ENCODE measurements at places on chromosomes 16 and 17. TPM values are rescaled to one million over a fixed set of nuclear protein-coding genes. Genes with fewer than 3 reads are reported as not detected.

The ZFP3 gene
- total RNA-seq, result 3.4 TPM

- no peaks in the 10 kb centered on the region for H3K36me3 ChIP-seq
- no peaks in the 10 kb centered on the region for H3K27me3 ChIP-seq
- H3K4me1 ChIP-seq, result no peaks in the 10 kb centered on the region
- no peak overlapping the region for H3K27ac ChIP-seq
- H3K4me3 ChIP-seq, result no peak overlapping the region
- DNase-seq, result no peak
These were observed 53.9 kb upstream of the NETO2 start for GRCh38 chr16:47197536-47198179.

The ALDOC gene
- total RNA-seq, result 20.1 TPM

GRCh38 chr16:84426804-84427203 lies 58.5 kb downstream of the ATP2C2 start:
- no peaks in the 10 kb centered on the region for H3K4me1 ChIP-seq
- no peak overlapping the region for H3K4me3 ChIP-seq
- no peak for DNase-seq
- no peak overlapping the region for H3K27ac ChIP-seq
- H3K27me3 ChIP-seq, result no peaks in the 10 kb centered on the region

The PRSS53 gene
- total RNA-seq, result 2.0 TPM

DNA sequence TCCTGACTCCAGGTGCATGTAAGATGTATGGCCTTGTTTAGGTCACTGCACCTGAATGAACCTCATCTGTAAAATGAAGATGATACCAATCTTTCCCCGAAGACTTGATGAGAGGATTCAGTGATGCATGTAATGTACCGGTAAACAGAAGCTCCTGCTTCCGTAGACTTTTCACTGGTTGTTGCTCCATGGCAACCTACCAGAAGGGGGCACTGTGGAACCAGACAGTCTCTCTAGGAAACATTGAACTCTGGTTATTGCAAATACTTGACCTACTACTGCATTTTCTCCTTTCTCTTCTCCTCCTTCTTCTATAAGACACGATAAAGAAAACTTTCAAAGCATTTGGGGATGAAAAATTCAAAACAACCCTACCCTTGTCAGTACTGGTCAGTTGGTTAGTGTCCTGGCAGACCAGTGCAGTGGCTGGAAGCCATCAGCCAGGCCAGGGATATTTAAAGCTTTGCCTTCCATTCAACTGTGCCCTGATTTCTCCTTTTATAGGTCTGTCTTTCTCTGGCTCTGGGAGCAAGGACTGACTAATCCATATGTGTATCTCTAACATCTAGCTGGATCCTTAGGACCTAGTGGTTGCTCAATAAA lies 667.4 kb upstream of the SALL1 start:
- H3K4me1 ChIP-seq, result no peaks in the 10 kb centered on the region
- H3K4me3 ChIP-seq, result no peak overlapping the region
- no peak for DNase-seq
- H3K36me3 ChIP-seq, result no peaks in the 10 kb centered on the region

DNA sequence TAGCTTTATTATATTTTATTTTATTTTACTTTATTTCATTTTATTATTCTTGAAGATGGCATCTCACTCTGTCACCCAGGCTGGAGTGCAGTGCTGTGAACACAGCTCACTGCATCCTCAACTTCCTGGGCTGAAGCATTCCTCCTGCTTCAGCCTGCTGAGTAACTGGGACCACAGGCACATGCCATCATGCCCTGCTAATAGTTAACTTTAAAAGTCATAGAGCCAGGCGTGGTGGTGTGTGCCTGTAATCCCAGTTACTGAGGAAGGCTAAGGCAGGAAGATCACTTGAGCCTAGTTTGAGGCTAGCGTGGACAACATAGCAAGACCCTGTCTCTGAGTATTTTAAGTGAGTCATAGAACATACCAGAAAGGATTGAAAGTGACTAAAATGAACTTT lies 38.7 kb downstream of the ESRP2 start:
- H3K27ac ChIP-seq, result no peak overlapping the region
- H3K36me3 ChIP-seq, result no peaks in the 10 kb centered on the region
- no peak overlapping the region for H3K4me3 ChIP-seq

DNA sequence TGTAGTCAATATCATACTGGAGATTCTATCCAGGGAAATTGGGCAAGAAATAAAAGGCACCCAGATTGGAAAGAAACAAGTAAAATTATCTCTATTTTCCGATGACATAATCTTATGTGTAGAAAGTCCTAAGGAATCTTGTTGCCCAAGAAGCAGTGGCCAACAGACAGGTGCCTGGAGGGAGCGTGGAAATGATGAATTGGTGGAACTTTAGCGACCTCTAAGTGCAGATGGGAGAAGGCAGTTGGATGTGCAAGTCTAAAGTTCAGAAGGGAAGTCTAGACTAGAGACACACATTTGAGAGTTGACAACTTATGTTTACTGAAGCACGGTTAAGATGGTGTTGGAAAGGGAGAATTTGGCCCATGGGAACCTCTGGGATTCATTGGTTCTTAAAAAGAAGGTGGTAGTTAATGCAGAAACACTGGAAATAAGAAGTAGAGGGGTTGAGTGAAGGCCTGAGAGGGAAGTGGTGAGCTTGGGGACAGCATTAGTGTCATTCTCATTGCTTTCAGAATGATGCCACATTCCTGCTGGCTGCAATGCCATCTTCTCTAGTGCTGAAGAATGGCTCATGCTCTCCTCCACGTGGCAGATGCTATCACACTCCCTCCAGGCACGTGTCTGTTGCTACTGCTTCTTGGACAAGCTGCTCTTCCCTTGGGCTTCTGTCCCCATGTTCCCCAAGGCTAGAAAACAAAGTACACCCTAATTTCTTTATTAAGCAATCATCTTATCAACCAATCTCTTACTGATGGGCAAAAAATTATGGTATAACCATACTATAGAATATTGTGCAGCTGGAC lies 24.0 kb downstream of the TAT start:
- H3K36me3 ChIP-seq, result no peaks in the 10 kb centered on the region
- DNase-seq, result no peak
- H3K27ac ChIP-seq, result no peak overlapping the region
- no peaks in the 10 kb centered on the region for H3K4me1 ChIP-seq
- H3K4me3 ChIP-seq, result no peak overlapping the region

- H3K27me3 ChIP-seq, result no peaks in the 10 kb centered on the region
- no peak overlapping the region for H3K27ac ChIP-seq
- no peaks in the 10 kb centered on the region for H3K36me3 ChIP-seq
- H3K4me1 ChIP-seq, result no peaks in the 10 kb centered on the region
- no peak overlapping the region for H3K4me3 ChIP-seq
These were observed 148.3 kb downstream of the CDH8 start for GRCh38 chr16:61887903-61888302.

The KRT25 gene
- total RNA-seq, result not detected

DNA sequence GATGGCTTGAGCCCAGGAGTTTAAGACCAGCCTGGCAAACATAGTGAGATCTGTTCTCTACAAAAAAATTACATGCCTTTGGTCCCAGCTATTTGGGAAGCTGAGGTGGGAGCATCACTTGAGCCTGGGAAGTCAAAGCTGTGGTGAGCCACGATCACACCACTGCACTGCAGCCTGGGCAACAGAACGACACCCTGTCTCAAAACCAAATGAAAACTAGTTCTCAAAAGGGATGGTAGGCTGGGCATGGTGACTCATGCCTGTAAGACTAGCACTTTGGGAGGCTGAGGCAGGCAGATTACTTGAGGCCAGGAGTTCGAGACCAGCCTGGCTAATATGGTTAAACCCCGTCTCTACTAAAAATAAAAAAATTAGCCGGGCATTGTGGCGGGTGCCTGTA lies 31.1 kb downstream of the PPM1D start:
- H3K4me3 ChIP-seq, result no peak overlapping the region
- H3K27me3 ChIP-seq, result no peaks in the 10 kb centered on the region
- no peak for DNase-seq
- peak overlapping the region; percentile 40 for H3K27ac ChIP-seq
- no peaks in the 10 kb centered on the region for H3K4me1 ChIP-seq

DNA sequence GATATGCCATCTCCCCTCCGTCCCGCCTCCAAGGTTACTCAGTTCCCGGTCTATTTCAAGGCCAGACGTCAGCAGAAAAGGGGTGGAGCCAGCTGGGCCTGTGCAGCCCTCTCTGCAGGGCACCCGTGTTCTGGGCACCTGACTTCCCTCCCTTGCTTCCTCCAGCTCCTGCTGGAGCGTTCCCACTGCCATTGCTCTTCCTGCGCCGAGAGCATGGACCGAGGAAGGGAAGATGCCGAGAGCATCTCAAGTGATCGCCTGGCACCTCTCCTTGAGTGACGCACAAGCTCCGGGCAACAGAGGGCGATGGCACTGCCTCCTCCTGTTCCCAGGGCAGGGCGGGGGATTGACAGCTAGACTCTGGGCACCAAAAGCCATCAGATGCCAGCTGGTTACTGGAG lies 29.4 kb upstream of the NAT9 start:
- no peaks in the 10 kb centered on the region for H3K4me1 ChIP-seq
- H3K27me3 ChIP-seq, result no peaks in the 10 kb centered on the region
- no peak overlapping the region for H3K4me3 ChIP-seq
- peaks cover 5% of the 10 kb centered on the region for H3K36me3 ChIP-seq

- no peaks in the 10 kb centered on the region for H3K27me3 ChIP-seq
- H3K36me3 ChIP-seq, result no peaks in the 10 kb centered on the region
- H3K27ac ChIP-seq, result no peak overlapping the region
- no peak for DNase-seq
These were observed 17.2 kb downstream of the TMEM114 start for GRCh38 chr16:8572919-8573724.

- H3K27ac ChIP-seq, result no peak overlapping the region
- H3K4me1 ChIP-seq, result no peaks in the 10 kb centered on the region
- H3K4me3 ChIP-seq, result no peak overlapping the region
- no peaks in the 10 kb centered on the region for H3K27me3 ChIP-seq
- no peaks in the 10 kb centered on the region for H3K36me3 ChIP-seq
These were observed 108.3 kb downstream of the RBFOX1 start for GRCh38 chr16:7440886-7441400.

DNA sequence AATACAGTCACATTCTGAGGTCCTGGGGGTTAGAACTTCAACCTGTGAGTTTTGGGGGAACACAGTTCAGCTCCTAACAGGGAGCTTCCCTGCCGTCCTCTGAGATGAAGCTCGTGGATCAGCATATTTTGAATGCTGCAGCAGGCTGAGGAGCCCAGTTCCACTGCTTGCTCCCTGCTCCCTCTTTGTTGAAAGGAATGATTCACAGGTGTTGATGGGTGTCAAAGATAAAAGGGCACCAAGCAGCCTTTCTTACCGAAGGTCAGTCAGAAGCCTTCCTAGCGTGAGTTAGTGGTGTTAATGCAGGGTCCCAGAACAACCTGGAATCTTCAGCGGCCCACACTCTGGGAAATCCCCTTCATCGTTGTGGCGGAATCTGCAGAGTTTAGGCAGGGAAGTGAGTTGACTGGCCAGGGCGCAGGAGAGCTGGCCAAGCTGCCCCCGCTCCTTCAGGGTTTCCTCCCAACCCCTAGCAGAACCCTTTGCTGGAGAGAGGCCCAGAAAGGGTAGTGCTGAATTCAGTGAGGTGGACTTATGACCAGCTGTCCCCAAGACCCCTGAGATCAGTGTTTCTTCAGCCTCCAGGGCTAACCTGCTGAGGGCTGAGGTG lies 114.8 kb downstream of the GNAO1 start:
- H3K36me3 ChIP-seq, result no peaks in the 10 kb centered on the region
- no peak overlapping the region for H3K4me3 ChIP-seq
- H3K27me3 ChIP-seq, result no peaks in the 10 kb centered on the region
- DNase-seq, result no peak

- peaks cover 19% of the 10 kb centered on the region for H3K4me1 ChIP-seq
- no peak overlapping the region for H3K27ac ChIP-seq
- H3K4me3 ChIP-seq, result no peak overlapping the region
These were observed 2.1 kb downstream of the P2RX5 start for GRCh38 chr17:3693829-3694231.

The TMEM94 gene
- 43.2 TPM for total RNA-seq

- H3K4me1 ChIP-seq, result no peaks in the 10 kb centered on the region
- no peak for DNase-seq
- no peak overlapping the region for H3K27ac ChIP-seq
- H3K36me3 ChIP-seq, result no peaks in the 10 kb centered on the region
These were observed 201.7 kb downstream of the CDRT15L2 start for GRCh38 chr17:20781260-20781659.

- no peak for DNase-seq
- no peak within 1 kb of the TSS for H3K4me3 ChIP-seq
- no peaks in the 10 kb centered on the region for H3K36me3 ChIP-seq
These were observed at the start of gene PMFBP1 for GRCh38 chr16:72172105-72173034. Gene PMFBP1, minus strand, starts transcription at chr16:72172155. Its CDS starts 947 bp downstream, at chr16:72171208.

The TNS4 gene
- 296 TPM for total RNA-seq

The FAM20A gene
- total RNA-seq, result 16.2 TPM

The SLFN14 gene
- total RNA-seq, result not detected

The CORO6 gene
- 23.6 TPM for total RNA-seq

The TBC1D3B gene
- total RNA-seq, result 3.4 TPM

DNA sequence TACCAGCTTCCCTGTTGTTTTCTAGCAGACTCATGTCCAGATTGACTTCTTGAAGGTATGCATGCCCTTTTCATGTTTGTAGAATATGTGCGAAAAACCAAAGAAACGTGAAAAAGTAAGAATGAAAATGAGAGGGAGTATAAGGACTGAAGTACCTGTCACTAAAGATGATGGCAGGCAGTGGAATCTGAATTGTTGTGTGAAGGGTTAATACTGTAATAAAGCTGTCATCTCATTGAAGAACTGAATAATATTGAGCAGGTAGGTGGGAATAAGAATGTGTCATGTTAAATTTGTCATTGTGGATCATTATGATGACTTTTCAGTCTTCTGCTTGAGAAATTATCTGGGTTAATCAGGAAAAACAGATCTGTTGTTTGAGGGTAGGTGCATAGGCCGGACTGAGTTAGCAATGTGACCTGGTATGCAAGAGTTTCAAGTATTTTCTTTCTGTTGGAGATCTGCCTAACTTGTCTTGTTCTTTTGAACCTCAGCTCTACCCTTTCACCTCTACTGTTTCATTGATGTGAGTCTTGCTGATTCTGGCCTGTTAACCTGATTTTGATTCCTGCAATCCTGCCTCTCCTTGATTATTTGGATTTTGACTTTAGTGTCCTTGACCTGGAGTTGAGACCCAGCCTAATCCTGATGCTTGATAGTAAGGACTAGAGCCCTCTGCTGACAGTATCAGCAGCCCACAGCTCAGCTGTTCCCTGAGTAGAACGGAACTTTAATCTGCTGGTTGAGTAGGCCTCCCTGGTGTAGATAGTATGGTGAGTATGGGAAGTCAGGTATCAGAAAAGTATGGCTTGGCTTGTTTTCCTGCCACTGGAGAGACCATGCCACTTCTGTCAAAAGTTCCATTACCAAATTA lies 64.6 kb downstream of the MAP2K4 start:
- H3K27me3 ChIP-seq, result no peaks in the 10 kb centered on the region
- H3K4me3 ChIP-seq, result no peak overlapping the region
- DNase-seq, result no peak

GRCh38 chr16:27410761-27411160 lies 8.8 kb downstream of the IL21R start:
- H3K27ac ChIP-seq, result no peak overlapping the region
- no peaks in the 10 kb centered on the region for H3K36me3 ChIP-seq
- no peak for DNase-seq
- H3K27me3 ChIP-seq, result no peaks in the 10 kb centered on the region
- no peak overlapping the region for H3K4me3 ChIP-seq

Measured in vagina (tissue), 2 donors.